ENCODE measurements at places on chromosomes 1 and 21. TPM values are rescaled to one million over a fixed set of nuclear protein-coding genes. Genes with fewer than 3 reads are reported as not detected.

Gene ARF1
- total RNA-seq, result 294 TPM

Gene TTC22
- total RNA-seq, result not detected

Gene RPTN
- not detected for total RNA-seq

Gene SLC5A3
- total RNA-seq, result 8.1 TPM

Gene CD1E
- not detected for total RNA-seq

Gene IL20
- total RNA-seq, result not detected

Gene KCNN3
- not detected for total RNA-seq

Gene PCBP3
- not detected for total RNA-seq

Gene SPRR3
- not detected for total RNA-seq

Gene BATF3
- total RNA-seq, result 0.60 TPM

Gene OR2L5
- not detected for total RNA-seq

Gene PLA2G5
- 1.4 TPM for total RNA-seq

Gene PGLYRP4
- total RNA-seq, result not detected

Gene TTLL10
- not detected for total RNA-seq

Gene GBP4
- total RNA-seq, result 0.12 TPM

Gene SV2A
- total RNA-seq, result 13.8 TPM

Gene ZYG11A
- 0.15 TPM for total RNA-seq

Gene CDCA8
- 1.9 TPM for total RNA-seq

Gene PEX10
- 32.2 TPM for total RNA-seq

Gene OLFML2B
- 16.8 TPM for total RNA-seq

Gene SON
- total RNA-seq, result 96.1 TPM

Gene SPATA17
- 0.45 TPM for total RNA-seq

Gene TCHHL1
- total RNA-seq, result not detected

Gene OLIG2
- not detected for total RNA-seq

Gene CRTC2
- total RNA-seq, result 2.1 TPM

Gene RHEX
- not detected for total RNA-seq

Gene CDK18
- 0.47 TPM for total RNA-seq

Gene GUCA2B
- total RNA-seq, result not detected

Gene EXO1
- 2.5 TPM for total RNA-seq

Gene S100A1
- total RNA-seq, result 0.23 TPM

Gene PPIAL4G
- total RNA-seq, result under 0.01 TPM

Gene EPHA8
- not detected for total RNA-seq

Gene GPR37L1
- under 0.01 TPM for total RNA-seq

Gene NID1
- total RNA-seq, result 52.3 TPM

Gene SEC16B
- 2.9 TPM for total RNA-seq

Gene ACTA1
- total RNA-seq, result not detected

Gene AKT3
- total RNA-seq, result 45.4 TPM

Gene CXADR
- 1.6 TPM for total RNA-seq

Gene SPATA46
- total RNA-seq, result not detected

Gene S100A7
- total RNA-seq, result not detected

Gene RNF220
- total RNA-seq, result 67.7 TPM

Gene DDAH1
- total RNA-seq, result 17.8 TPM

Gene NBPF4
- not detected for total RNA-seq

Gene PCAT6
- total RNA-seq, result not detected

Gene SNRPE
- 53.0 TPM for total RNA-seq

Gene THEM5
- total RNA-seq, result not detected

Gene CNKSR1
- 0.08 TPM for total RNA-seq
